ENCODE measurements at places on chromosomes 1 and 21.
A peak's percentile ranks its signal among the peaks of the same experiment; 100 is the strongest.

GRCh38 chr1:11543392-11543791 lies 64.4 kb downstream of the DISP3 start:
- no peak for DNase-seq

DNA sequence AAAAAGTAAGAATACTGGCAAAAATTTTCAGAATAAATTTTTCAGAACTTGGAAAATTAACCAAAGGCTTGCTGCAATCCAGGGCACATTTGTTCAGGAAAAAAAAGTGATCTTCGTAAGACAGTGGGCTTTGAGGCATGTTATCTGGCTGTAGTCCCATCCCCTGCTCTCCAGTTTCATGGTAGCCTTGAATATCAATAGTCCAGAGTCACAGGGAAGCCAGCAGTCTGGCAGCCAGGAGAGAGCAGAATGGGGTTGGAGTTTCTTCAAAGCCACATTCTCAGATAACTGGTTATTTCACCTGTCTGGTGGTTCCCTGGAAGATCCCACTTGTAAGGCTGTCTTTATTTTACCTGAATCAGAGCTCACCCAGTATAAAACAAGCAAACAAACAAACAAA lies 669.3 kb downstream of the MATN1 start:
- DNase-seq = no peak

GRCh38 chr1:11105586-11105985 lies 5.9 kb upstream of the EXOSC10 start:
- DNase-seq = no peak

- DNase-seq = no peak
Measured at GRCh38 chr1:76826072-76826845, 41.0 kb upstream of the ST6GALNAC5 start.

DNA sequence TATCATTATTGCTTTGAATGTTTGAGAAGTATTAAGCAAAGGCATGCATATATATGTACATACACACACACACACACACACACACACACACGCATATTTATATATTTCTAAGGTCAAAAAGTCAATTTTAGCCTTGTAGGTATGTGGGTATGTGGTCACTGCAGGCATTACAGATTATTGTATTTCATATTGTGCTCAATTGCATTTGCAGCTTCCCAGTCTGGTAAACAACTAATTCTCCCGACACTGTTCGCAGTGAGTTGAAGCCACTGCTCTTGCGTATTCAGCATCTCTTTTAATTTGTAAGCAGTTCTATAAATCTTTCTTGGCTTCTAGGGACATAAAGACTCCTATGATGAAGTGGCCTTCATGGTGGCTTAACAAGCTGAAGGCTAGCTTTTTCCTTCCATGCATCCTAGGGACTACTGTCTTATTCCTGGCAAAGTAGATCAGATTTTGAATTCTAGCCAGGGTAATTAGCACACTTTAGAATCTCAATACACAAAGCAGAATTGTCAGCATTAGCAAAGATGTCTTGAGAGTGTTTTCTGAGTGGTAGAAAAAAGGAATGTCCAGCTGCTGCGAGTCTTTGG lies 368.6 kb upstream of the NEGR1 start:
- no peak for DNase-seq

- no peak for DNase-seq
Measured at GRCh38 chr1:154329152-154329521, 3.8 kb downstream of the ATP8B2 start.

DNA sequence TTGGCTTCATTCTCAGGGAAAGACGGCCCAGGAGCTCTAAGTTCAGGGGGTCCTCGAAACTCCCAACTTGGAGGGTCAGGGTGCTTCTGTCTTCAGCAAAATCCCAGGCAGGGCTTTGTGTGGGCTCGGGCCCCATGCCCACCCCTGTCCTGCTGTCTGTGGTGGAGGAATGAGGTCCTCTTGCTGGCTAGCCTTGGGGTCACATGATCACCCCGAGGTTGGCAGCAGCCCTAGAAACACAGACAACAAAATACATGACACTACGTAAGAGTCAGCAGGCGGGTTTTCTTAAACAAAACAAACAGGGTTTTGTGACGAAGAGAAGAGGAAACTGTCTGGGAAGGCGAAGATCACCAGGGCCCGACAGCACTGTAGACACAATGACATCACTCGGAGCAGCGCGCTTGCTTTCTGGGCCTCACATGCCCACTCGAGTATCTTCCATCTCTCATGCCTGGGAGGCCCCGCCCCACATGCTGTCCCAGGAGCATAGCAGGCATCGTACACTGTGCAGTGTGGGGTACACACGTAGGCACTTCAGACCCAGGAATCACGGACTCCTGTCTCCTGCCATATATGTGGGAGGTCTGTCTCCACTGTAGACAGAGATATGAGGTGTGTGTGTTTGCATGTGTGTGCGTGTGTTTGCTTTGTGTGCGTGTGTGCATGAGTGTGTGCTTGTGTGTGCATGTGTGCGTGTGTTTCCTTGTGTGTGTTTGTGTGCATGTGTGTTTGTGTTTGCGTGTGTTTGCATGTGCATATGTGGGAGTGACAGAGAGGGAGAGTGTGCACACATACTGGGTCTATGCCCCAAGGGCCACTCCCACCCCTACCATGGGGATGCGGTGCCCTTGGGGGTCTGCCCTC lies 94.7 kb downstream of the SIK1 start:
- no peak for DNase-seq

GRCh38 chr1:14945132-14946010 lies 208.2 kb upstream of the TMEM51 start:
- no peak for DNase-seq

- DNase-seq = no peak
Measured at GRCh38 chr1:30125021-30125820, 598.2 kb downstream of the MATN1 start.

GRCh38 chr1:72932025-72932424 lies 649.7 kb upstream of the NEGR1 start:
- no peak for DNase-seq

- no peak for DNase-seq
Measured at GRCh38 chr1:237038211-237038610, 3.8 kb upstream of the RYR2 start.

GRCh38 chr21:45078371-45078770 lies 4.0 kb downstream of the ADARB1 start:
- DNase-seq = no peak

- no peak for DNase-seq
Measured at GRCh38 chr1:79042117-79042516, 35.6 kb upstream of the ADGRL4 start.

DNA sequence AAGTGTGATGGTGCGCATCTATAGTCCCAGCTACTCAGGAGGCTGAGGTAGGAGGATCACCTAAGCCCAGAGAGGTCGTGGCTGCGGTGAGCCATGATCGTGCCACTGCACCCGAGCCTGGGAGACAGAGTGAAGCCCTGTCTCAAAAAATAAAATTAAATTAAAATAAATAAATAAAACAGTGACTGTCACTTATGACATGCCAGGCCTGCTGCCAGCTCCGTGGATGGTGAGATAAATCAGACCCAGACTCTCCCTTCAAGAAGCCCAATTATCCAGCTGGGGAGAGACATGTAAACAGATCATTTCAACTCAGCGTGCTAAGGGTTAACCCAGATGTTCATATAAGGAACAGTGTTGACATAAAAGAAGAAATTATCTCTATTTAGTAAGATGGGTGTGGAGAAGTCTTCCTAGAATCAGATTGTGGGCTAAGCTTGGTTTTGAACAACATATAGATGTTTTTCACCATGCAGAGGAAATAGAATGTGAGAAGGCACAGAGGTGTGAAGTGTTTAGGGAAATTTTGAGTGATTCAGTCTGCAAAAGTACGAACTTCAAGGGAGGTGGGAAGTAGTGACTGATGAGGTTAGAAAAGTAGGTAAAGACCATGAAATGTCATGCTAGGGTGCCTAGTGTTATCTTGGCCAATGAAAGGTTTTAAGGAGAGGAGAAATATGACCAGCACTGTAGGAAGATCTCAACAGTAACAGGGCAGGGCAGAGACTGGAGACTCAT lies 18.3 kb downstream of the YARS1 start:
- peak; percentile 46 for DNase-seq

- no peak for DNase-seq
Measured at GRCh38 chr1:75615613-75616435, 4.9 kb upstream of the SLC44A5 start.

DNA sequence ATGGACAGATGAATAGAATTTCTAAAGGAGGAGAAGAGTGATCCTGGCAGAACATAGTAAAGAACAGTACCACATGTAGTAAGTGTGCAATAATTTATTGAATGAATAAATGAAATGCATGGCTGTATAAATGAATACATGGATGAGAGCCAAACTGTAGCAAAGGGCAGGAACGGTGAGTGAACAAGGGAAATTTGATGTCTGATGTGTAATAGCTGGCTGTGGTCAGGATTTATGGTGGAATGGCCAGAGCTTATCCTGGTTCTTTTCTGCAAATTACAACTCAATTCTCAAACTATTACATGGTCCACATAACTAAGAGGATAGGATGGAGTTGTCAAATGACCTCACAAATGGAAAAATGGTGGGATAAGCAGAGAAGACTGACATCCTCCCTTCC lies 43.2 kb upstream of the ARHGAP29 start:
- DNase-seq = no peak

DNA sequence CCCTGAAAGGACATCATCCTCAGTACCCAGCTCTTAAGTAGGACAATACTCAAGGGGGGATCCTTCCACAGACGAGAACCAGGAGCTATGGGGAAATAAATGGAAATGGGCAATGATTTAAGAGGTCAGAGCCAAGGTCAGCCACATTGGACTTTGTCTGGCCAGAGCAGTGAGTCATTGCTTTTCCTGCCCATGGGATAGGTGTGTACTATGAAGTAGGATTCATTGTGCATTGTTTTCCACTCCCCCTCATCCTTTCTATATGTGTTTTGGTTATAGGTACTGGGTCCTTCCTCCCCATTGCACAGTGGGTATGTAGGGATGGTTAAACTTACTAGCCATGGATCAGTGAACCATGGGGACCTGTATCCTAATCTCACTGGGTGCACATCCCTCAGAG lies 328.9 kb upstream of the USP25 start:
- no peak for DNase-seq

DNA sequence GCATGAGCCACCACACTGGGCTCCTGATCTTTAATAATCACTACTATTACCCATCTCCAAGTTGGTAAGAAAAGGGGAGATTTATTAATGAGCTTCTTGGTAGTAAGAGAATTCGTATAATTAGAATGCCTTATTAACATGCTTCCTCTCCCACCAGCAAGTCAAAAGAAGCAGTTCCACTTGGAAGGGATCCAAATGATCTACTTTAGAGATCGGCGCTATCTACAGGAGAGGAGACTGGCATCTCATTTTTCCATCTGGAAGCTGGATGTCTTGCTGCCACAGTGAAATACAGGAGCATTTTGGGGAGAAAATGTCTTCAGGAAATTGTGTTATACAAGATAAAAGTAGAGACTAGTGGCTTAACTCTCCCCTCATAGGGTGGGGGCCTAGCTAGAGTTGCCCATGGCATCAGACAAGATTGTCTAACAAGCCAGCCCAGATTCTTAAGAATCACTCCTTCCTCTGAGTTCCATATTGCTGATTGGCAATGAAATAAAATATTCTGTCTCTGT lies 33.6 kb upstream of the CAMSAP2 start:
- no peak for DNase-seq

- DNase-seq = no peak
Measured at GRCh38 chr1:180898441-180899219, 14.1 kb upstream of the KIAA1614 start.

DNA sequence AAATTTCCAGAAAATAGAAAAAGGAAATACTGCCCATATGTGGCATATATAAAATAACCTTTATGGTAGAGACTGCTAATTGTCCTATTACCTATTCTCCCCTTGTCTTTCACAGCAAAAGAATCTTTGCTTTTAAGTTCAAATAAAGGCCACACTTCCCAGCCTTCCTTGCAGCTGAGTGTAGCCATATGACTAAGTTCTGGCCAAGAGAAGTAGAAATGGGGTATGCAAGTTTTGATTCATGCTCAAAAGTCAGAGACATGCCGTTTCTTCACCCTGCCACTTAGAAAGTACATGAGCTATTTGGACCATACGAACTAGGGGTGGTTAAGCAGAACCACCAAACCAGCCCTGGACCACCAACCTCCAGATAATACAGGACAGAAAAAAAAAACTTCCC lies 18.3 kb upstream of the S100A2 start:
- DNase-seq = no peak

GRCh38 chr1:150017206-150017750 lies 6.8 kb upstream of the OTUD7B start:
- DNase-seq = no peak

DNA sequence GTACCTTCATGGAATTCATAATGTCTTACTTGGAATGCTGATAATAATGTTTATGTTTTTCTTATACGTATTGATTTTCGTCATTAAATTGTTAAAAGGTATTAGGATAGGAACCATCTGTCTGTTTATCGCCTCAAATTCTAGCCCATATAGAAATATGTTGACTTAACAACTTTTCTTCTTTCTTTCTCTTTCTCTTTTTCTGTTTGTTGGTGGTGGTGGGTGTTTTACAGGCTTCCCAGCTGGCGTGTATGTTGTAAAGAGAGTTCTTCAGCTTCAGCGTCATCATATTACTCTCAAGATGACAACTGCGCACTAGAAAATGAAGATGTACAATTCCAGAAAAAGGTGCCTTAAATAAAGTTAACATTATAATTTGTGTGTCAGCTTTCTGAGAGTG lies 18.3 kb downstream of the SUCO start:
- DNase-seq = no peak

DNA sequence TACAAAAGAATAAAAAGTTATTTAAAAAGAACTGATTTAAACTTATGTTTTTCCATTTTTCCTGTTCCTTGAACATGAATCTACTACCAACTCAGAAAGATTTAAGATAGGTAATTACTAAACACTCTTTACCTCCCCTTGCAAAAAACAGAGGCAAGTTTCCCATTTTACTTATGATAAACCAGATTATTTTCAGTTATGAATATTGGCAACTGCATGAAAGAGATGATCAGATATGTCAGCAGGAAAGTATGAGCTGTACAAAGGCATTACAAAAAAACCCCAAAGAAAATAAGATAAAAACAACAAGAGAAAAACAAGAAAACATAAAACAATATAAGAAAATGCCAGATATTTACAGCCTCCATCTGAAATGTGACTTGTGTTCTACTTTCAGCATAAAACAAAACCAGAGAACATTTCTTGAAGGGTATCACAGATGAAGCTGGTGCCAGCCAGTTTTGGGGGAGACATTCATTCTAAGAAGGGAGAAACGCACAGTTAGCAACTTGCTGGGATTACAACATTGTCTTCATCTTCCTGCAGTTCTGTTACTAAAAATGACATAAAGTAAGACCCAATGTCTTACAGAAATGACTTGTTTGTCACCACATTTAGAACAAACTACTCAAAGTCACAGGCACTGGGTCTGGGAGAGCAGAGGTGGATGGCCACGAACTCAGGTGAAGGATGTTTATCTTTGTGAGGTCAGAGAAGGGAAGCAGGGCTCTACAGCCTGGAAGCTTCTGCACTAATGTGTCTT lies 19.1 kb downstream of the ZC3H12A start:
- no peak for DNase-seq

Measured in stimulated activated CD4-positive, alpha-beta T cell treated with anti-CD3 and anti-CD28 coated beads, Interleukin-4, amount 100 ng/mL, for 24 hours (primary cell).